ENCODE measurements at places on chromosomes 3 and 15.

DNA sequence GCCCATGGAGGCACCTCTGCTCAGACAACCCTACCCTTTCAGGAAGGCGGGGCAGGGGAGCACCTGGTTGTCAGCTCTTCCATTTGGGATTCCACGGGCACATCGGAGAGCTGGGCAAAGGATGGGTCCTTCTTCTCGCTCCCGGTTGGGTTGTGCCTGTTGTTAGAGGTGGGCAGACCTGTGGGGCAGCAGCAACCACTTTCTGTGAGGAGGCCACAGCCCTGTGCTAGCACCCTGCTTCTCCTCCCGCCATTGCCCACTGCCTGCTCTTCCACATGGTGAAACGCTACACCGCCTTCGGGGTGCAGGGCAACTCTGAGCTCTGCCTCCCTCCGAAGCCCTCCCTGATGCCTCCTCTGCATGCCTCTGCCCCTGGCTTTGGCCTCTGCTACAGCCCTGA lies 7.0 kb upstream of the HHATL start:
- no peak for DNase-seq

- no peak for DNase-seq
These were observed 8.5 kb downstream of the SEC61A1 start for GRCh38 chr3:128060473-128061381.

DNA sequence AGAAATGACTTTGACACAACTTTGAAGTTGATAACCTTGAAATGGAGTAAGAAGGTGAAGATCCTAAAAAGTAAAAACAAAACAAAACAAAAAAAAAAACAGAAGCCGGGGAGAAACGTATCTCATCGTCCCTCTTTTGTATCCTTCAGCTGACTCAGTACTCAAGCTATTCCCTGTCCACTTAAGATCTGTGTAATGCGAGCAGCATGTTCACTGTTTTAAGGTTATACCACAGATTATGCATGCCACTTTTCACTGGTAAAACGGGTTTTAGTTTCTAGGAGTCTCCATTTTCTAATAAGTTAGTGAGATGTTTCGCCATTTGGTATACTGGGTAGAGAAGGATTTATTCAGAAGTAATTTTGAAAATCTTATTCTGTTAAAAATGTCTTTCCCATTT lies 324.3 kb downstream of the FEZF2 start:
- no peak for DNase-seq

DNA sequence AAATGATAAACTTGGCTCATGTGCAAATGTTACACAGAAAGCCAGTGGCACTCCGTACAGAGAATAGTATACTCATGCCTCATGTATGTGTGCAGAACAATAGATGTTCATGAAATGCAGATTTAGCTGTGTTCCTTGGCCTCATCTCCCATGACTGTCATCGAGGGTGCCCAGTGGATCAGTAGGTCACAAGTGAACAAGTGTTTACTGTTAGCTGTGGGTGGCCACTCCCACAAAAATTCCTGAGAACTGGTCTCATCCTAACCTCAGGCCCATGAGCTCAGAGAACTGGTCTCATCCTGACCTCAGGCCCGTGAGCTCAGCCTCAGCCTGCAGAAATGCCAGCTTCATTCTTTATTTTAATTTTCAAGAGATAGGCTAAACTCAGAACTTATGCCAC lies 124.1 kb downstream of the GADL1 start:
- no peak for DNase-seq

DNA sequence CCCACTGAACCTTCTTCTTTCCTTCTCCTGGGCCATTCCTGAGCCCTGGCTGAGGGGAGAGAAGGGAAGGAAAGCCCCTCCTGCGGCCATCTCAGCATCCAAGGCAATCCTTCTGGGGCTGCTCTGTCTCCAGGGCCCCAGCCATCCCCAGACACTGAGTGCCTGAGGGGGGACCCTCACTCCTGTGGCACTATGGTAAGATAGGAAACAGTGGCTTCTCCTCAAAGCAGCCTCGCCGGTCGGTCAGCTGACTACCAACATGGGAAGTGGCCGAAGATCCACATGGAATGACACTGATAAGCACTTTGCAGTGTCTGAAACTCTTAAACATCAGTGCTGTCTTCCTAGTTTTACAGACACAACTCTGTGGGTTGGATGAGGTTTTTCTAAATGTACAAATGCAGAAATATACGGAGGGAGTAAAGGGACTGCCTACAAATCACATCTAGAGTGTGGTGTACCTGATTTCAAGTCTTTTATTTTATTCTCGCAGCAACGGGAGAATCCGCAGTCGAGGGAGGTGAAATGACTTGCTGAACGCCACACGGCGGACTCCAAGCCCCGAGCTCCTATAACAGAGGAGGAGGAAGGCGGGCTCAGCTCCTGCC lies 973 bp upstream of the ITPKA start:
- no peak for DNase-seq
